ENCODE measurements at places on chromosomes 2 and 18.

DNA sequence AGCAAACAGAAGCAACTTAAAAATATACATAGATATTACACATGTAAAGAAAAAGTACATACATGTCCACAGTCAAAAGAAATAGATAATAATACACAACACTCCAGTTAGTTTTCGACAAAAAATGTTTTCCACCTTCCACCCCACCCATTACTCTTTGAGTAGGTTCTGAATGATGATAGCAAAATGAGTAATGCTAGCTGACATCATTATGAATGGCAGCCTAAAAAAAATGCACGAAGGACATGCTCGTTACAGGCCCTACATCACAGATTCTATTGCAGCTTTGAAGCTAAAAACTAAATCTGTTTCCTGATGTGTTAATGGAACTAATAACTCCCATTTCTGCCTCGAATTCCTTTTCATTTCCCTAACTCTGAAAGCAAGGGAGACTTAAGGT lies 578.7 kb upstream of the NETO1 start:
- DNase-seq = no peak
- no peaks in the 10 kb centered on the region for H3K4me1 ChIP-seq
- no peaks in the 10 kb centered on the region for H3K27me3 ChIP-seq
- no peak overlapping the region for H3K27ac ChIP-seq
- H3K36me3 ChIP-seq = no peaks in the 10 kb centered on the region

DNA sequence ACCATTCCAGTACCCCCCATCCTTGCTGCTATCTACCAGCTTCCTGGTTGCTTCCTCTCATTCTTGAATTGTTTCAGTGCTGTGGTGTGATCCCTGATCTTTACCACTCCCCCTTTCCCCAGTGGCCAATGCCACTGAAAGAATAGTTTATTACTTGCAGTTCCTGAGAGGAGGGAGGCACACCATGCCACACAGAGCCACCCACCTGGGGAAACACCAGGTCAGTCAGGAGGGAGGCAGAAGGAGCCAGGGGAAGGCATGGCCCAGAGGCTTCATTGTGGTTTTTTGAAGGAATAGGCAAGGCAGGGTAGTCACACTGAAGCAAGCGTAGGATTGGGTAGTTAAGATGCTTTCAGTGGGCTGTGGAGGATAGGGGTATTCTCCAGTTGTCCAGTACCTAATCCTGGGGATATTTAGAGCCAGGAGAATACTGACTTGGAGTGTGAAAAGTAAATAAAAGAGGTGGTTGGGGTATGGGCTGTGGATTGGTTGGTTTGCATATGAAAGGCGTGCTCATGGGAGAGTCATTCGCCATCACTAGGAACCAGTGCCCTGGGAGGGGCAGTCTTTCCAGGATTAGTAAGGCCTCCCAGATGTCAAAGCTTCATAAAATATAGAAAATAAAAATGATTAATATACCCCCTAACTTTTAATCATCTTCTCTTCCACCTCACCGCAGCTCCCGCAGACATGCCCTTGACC lies 6.7 kb upstream of the TMEM177 start:
- no peak overlapping the region for H3K27ac ChIP-seq
- DNase-seq = no peak
- H3K27me3 ChIP-seq = no peaks in the 10 kb centered on the region
- no peaks in the 10 kb centered on the region for H3K4me1 ChIP-seq

- no peaks in the 10 kb centered on the region for H3K4me1 ChIP-seq
- H3K27ac ChIP-seq = no peak overlapping the region
- no peaks in the 10 kb centered on the region for H3K36me3 ChIP-seq
- no peak overlapping the region for H3K4me3 ChIP-seq
- DNase-seq = no peak
Measured at GRCh38 chr2:195342061-195342460, 315.0 kb upstream of the SLC39A10 start.

DNA sequence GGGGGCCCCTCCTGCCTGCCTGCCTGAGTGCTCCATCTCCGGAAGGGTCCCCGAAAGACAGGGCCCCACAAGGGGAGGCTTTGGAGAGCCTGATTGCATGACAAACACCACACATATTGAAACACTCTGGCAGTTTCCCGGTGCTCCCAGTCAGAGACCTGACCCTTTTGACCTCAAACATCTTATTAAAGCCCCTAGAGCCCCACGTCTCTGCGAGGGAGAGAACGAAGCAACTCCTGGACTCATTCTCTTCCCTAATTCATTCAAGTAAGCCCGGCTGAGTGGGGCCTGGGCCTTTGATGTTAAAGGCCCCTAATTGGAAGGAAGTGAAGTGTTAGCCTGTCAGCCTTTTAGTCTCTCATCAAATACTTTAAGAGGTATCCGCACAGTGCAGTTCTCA lies 335.6 kb downstream of the CYRIA start:
- H3K4me1 ChIP-seq = no peaks in the 10 kb centered on the region
- H3K36me3 ChIP-seq = no peaks in the 10 kb centered on the region
- no peak for DNase-seq
- no peak overlapping the region for H3K27ac ChIP-seq

DNA sequence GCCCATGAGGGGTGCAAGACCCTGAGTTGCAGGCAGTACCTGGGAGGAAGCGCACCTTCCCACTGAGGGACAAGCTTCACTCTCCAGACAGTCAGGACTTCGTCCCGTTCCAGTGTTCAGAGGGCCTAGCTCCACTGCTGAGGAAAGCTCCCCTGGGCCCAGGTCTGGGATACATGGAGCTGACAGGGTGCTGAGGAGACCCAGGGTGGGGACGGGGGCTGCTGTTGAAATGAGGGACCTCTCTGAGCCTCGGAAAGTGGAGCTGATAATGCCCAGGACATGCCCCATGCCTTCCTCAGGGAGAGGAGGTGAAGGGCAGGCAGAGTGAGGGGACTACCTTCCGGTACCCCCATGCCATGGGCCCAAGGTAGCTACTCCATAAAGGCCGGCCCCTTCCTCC lies 169.2 kb upstream of the MYCN start:
- H3K36me3 ChIP-seq = no peaks in the 10 kb centered on the region
- H3K4me1 ChIP-seq = no peaks in the 10 kb centered on the region
- H3K27me3 ChIP-seq = no peaks in the 10 kb centered on the region

DNA sequence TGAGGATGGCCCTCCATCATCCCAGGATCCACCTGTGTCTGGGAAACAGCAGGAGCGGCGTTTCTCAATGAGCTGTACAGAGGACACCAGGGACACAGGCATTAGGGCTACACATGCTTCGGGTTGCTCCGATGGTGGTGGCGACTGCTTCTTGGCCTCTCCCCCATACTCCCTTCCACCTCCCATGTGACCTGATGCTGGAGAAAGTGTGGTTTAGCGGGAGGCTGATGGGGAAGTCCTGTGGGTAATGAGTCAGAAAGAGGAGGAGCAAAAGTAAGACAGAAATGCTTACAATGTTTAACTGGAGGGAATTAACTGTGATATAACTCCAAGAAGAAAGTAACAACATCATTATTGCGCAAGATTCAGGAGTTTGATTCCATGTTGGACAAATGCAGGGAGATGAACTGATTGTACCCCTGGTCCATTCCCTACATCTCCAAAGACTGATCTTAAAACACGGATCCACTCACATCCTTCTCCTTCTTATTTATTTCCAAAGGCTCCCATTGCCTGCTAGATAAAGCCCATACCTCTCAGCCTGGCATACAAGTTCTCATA lies 186.6 kb downstream of the NRP2 start:
- H3K27ac ChIP-seq = no peak overlapping the region
- no peaks in the 10 kb centered on the region for H3K27me3 ChIP-seq
- DNase-seq = no peak
- H3K36me3 ChIP-seq = no peaks in the 10 kb centered on the region
- H3K4me1 ChIP-seq = peaks cover 14% of the 10 kb centered on the region

DNA sequence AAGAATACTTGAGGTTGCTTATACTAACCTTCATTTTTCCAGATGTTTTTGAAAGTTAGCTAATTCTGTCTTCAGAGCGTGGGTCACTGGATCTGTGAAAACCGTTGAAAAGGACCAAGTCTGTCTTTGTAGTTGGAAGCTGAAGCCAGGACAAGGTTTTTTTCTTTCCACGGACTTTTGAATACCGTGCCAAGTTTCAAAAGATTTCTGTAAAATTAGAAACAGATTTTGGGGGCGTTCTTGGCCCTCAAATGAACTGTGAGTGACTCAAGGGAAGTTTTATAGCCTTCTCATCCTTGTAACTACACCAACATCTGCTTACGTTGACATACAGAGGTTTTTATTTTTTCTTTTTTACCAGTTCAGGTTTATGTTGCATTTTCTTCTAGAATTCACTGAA lies at the start of gene FAP:
Gene FAP (minus strand): TSS at position 152 of the 400 bp plus-strand sequence. CDS start 118 bp downstream, at position 34.
- H3K27ac ChIP-seq = peak within 1 kb of the TSS; percentile 24
- DNase-seq = no peak
- no peaks in the 10 kb centered on the region for H3K36me3 ChIP-seq
- peaks cover 3% of the 10 kb centered on the region for H3K4me1 ChIP-seq
- H3K27me3 ChIP-seq = no peaks in the 10 kb centered on the region

DNA sequence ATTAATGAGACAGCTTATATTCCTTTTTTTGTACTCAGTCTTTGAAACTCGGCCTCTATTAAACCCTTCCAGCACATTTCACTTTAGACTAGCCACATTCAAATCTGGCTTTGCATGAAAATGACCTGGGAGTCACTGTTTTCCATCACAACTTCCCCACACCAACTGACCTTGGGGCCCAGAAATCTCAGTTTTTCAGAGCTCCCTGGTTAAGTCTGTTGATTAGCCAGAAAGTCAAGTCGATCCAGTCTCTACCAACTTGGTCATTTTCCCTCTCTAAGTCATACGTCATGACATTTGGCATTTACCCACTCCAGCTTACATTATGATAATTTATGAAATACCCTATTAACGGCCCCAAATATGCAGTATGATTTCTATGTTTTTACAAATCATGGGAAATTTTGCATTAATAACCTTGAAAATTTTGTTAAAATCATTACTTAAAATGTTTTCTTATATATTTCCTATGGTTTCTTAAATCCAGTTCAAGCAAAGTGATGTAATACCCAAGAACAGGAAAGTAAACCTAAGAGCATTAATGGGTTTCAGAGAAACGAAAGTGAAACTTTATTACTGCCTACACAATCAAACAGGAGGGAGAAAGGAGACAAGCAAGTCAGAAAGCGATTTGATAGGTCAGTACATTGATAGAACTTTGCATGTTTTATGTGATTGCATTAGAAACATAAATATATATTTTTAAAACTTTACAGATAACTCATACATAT lies 77.1 kb downstream of the SPATS2L start:
- no peaks in the 10 kb centered on the region for H3K27me3 ChIP-seq
- H3K36me3 ChIP-seq = no peaks in the 10 kb centered on the region
- H3K4me1 ChIP-seq = peaks cover 55% of the 10 kb centered on the region
- peak overlapping the region; percentile 50 for H3K4me3 ChIP-seq
- no peak for DNase-seq
- no peak overlapping the region for H3K27ac ChIP-seq

DNA sequence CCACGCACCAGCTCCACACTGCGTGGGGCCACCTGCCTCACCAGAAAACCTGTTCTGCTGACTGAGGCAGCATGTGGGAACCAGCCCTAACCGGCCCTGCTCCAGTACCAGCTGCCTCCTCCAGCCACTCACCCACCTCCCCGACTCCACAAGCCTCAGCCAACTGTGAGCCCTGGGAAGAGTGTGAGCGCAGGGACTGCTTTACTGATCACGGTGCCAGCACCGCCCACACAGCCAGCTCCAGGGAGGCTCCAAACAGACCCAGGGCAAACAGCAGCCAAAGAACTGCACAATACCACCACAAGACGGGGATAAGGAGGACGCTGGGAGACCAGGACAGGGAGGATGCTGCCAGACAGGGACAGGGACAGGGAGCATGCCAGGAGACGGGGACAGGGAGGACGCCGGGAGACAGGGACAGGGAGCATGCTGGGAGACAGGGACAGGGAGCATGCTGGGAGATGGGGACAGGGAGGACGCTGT lies 28.4 kb downstream of the EIPR1 start:
- peak overlapping the region; percentile 13 for H3K4me3 ChIP-seq
- no peak for DNase-seq
- H3K27ac ChIP-seq = peak overlapping the region; percentile 30
- H3K4me1 ChIP-seq = peaks cover 18% of the 10 kb centered on the region
- no peaks in the 10 kb centered on the region for H3K27me3 ChIP-seq
- H3K36me3 ChIP-seq = no peaks in the 10 kb centered on the region

DNA sequence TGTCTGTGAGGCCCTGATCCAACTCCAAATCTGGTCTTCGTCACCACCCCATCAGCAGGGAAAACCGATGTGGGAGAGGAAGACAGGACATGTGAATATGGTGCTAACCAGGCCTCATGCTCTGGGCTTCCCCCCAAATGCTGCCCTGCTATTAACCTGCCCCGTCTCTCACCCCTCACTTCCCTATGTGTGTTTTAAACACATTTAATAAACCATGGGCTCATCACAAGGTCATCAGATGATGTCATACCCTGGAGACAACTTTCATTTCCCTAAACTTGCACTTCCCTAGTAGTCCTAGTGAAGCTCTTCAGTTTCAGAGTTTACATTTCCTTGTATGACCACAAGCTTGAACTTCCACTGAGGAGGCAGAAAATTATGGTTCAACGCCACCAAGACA lies 49.9 kb downstream of the CD8B2 start:
- no peak overlapping the region for H3K27ac ChIP-seq
- DNase-seq = no peak
- no peaks in the 10 kb centered on the region for H3K4me1 ChIP-seq
- H3K27me3 ChIP-seq = no peaks in the 10 kb centered on the region
- H3K36me3 ChIP-seq = no peaks in the 10 kb centered on the region
- no peak overlapping the region for H3K4me3 ChIP-seq

GRCh38 chr2:110157153-110157793 lies 41.7 kb upstream of the MALL start:
- no peaks in the 10 kb centered on the region for H3K27me3 ChIP-seq
- H3K36me3 ChIP-seq = no peaks in the 10 kb centered on the region
- no peak for DNase-seq
- no peaks in the 10 kb centered on the region for H3K4me1 ChIP-seq
- no peak overlapping the region for H3K4me3 ChIP-seq
- H3K27ac ChIP-seq = peak overlapping the region; percentile 69

DNA sequence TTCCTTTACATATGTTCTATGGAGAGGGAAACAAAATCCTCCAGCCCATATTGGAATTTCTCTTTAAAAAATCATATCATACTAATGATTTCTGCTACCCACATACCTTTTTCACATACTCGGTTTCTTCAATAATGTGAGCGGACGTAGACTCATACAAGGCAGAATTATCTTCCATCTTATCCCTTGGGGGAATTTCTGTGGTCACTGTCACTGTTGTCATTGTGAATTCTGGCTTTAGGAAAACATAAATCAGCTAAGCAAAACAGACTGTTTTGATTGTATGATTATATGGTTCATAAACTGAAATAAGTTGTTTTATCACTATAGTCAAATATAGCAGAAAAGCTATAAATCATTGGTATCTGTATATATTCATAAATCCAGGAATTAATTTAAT lies 16.7 kb downstream of the CCDC68 start:
- no peak for DNase-seq
- no peaks in the 10 kb centered on the region for H3K27me3 ChIP-seq
- H3K27ac ChIP-seq = no peak overlapping the region
- H3K4me1 ChIP-seq = peaks cover 4% of the 10 kb centered on the region
- no peak overlapping the region for H3K4me3 ChIP-seq

- DNase-seq = no peak
- peak overlapping the region; percentile 21 for H3K4me3 ChIP-seq
- H3K27ac ChIP-seq = no peak overlapping the region
- H3K4me1 ChIP-seq = no peaks in the 10 kb centered on the region
Measured at GRCh38 chr2:230969659-230970015, 26.3 kb upstream of the SPATA3 start.

All from esophagus squamous epithelium (tissue), 5 donors.